ENCODE measurements at places on chromosomes 4 and X.

GRCh38 chr4:158443731-158444130 is 78.0 kb upstream of the RXFP1 start:
- no peak for DNase-seq

- no peak for DNase-seq
These were observed 514.7 kb upstream of the SPANXN1 start for GRCh38 chrX:144732588-144732987.

DNA sequence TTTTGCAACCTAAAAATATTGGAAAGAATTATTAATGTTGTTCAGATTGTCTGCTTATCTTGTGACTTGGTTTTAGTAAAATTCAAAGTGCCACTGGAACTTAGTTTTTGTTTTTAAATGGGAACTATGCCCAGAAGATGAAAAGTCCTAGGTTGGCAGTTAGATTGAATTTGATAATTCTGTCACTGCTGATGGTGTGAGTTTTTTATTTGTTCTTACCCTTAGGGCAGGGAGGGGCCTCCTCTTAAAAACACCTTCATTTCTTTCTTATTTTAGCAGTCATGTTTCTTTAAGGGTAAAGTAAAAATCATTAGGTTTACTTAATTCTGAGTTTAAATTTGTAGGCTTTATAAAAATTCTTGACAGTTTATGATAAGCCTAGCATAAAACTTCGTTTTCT is 80.6 kb downstream of the AFF1 start:
- no peak for DNase-seq

- no peak for DNase-seq
These were observed 159.1 kb upstream of the DGKK start for GRCh38 chrX:50629774-50630173.

All from brain microvascular endothelial cell (primary cell).